ENCODE measurements at places on chromosomes 4 and X. TPM values are rescaled to one million over a fixed set of nuclear protein-coding genes. Genes with fewer than 3 reads are reported as not detected.

The CXCL9 gene
- not detected for total RNA-seq

The SERTM2 gene
- total RNA-seq = not detected

The OPN1MW3 gene
- not detected for total RNA-seq

The FDCSP gene
- total RNA-seq = not detected

The USP26 gene
- not detected for total RNA-seq

The MAGED4 gene
- total RNA-seq = 25.3 TPM

The MAP3K15 gene
- not detected for total RNA-seq

The FOXR2 gene
- total RNA-seq = not detected

The NLGN3 gene
- 0.40 TPM for total RNA-seq

The ENPEP gene
- total RNA-seq = not detected

The THAP9 gene
- 3.2 TPM for total RNA-seq

The KIAA1210 gene
- total RNA-seq = not detected

The TXK gene
- 0.97 TPM for total RNA-seq

The SYP gene
- 0.46 TPM for total RNA-seq
